ENCODE measurements at places on chromosomes 16 and 17. TPM values are rescaled to one million over a fixed set of nuclear protein-coding genes. Genes with fewer than 3 reads are reported as not detected.

The LRRC46 gene
- total RNA-seq = 0.59 TPM

DNA sequence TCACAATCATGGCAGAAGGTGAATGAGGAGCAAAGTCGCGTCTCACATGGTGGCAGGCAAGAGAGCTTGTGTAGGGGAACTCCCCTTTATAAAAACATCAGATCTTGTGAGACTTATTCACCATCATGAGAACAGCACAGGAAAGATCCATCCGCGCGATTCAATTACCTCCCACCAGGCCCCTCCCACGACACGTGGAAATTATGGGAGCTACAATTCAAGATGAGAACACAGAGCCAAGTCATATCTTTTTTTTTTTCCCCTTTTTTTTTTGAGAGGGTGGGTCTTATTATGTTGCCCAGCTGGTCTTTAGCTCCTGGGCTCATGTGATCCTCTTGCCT is 60.0 kb downstream of the RPTOR start:
- no peaks in the 10 kb centered on the region for H3K4me1 ChIP-seq
- no peaks in the 10 kb centered on the region for H3K36me3 ChIP-seq
- H3K27ac ChIP-seq = no peak overlapping the region
- DNase-seq = no peak
- no peaks in the 10 kb centered on the region for H3K27me3 ChIP-seq
- no peak overlapping the region for H3K4me3 ChIP-seq

DNA sequence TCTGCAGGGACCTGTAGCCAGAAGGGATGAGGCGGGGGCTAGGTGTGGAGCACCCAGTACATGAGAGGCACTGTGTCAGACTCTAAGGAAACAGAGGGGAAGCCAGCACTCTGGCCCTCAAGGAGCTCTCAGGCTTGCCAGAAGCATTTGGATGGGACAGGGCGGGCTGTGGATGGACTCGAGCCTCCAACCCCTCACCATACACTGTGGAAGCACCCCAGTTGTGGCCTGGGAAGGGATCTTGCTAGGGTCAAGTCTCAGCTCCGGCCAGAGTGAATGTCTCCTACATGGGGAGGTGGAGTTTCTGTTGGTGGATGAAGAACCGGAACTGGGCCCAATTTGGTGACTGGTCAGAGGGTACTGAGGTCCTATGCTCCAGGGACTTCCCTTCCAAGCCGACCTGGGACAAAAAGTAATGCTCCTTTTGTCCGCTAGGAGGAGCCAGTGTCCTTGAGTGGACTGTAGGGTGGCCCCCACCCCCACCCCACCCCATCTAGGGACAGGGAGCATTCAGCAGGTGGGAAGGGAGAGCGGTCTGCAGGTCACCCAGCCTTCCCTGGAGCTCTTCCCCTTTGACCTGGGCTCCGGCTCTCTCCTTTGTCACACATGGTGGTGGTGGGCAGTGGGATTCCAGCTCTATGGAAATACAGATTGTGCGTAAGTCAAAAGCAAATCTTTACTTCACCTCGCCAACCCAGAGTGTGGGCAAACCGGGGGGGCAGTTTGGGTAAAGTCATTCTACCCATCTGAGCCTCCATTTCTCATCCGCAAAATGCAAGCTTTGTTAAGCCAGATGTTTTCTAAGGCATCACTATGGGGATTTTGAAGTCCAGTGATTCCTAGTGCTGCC is 20.4 kb upstream of the PHB1 start:
- no peak overlapping the region for H3K4me3 ChIP-seq
- no peaks in the 10 kb centered on the region for H3K4me1 ChIP-seq
- DNase-seq = peak; percentile 51
- H3K36me3 ChIP-seq = no peaks in the 10 kb centered on the region

GRCh38 chr17:2188971-2189630 is 114.5 kb downstream of the SMG6 start:
- H3K4me1 ChIP-seq = no peaks in the 10 kb centered on the region
- H3K36me3 ChIP-seq = no peaks in the 10 kb centered on the region
- H3K4me3 ChIP-seq = no peak overlapping the region
- H3K27ac ChIP-seq = peak overlapping the region; percentile 35

DNA sequence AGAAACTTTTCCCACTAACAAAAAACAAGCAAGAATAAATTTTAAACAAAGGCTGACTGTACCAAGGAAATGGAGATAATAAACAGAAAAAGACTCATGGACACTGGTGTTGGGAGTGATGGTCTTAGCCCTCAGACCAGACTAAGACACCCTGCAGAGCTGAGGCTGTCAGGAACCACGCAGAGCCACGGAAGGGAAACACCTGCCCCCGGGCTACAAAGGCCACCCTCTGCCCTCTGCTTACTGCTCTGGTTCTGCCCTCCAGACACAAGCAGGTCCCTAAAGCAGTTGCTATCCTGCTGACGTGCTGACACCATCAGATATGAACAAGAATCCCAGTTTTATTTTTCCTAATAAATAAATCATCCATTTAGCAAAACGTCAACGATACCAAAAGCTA is 80.0 kb downstream of the ANKRD11 start:
- H3K27ac ChIP-seq = no peak overlapping the region
- H3K27me3 ChIP-seq = no peaks in the 10 kb centered on the region
- DNase-seq = no peak
- H3K4me3 ChIP-seq = no peak overlapping the region
- peaks cover 18% of the 10 kb centered on the region for H3K4me1 ChIP-seq
- no peaks in the 10 kb centered on the region for H3K36me3 ChIP-seq

GRCh38 chr16:12150600-12150999 is 174.1 kb downstream of the SNX29 start:
- H3K27me3 ChIP-seq = no peaks in the 10 kb centered on the region
- H3K4me1 ChIP-seq = no peaks in the 10 kb centered on the region
- H3K36me3 ChIP-seq = no peaks in the 10 kb centered on the region
- DNase-seq = no peak
- no peak overlapping the region for H3K4me3 ChIP-seq

GRCh38 chr17:19744922-19745757 is 3.0 kb downstream of the ALDH3A1 start:
- peak overlapping the region; percentile 49 for H3K4me3 ChIP-seq
- H3K4me1 ChIP-seq = peaks cover 5% of the 10 kb centered on the region
- no peaks in the 10 kb centered on the region for H3K36me3 ChIP-seq
- no peaks in the 10 kb centered on the region for H3K27me3 ChIP-seq
- DNase-seq = peak; percentile 90

GRCh38 chr16:86836503-86837129 is 258.3 kb downstream of the FOXL1 start:
- no peaks in the 10 kb centered on the region for H3K27me3 ChIP-seq
- no peaks in the 10 kb centered on the region for H3K36me3 ChIP-seq
- no peaks in the 10 kb centered on the region for H3K4me1 ChIP-seq
- H3K27ac ChIP-seq = no peak overlapping the region
- DNase-seq = no peak

Data from breast epithelium (tissue), 4 donors.